ENCODE measurements at places on chromosomes 12 and 14. TPM values are rescaled to one million over a fixed set of nuclear protein-coding genes. Genes with fewer than 3 reads are reported as not detected.

Gene MEG3
- 132 TPM for total RNA-seq

Gene LMO3
- 8.1 TPM for total RNA-seq

Gene NPFF
- total RNA-seq, result not detected

Gene CCDC184
- 5.2 TPM for total RNA-seq
